ENCODE measurements at places on chromosomes 5 and 9.

DNA sequence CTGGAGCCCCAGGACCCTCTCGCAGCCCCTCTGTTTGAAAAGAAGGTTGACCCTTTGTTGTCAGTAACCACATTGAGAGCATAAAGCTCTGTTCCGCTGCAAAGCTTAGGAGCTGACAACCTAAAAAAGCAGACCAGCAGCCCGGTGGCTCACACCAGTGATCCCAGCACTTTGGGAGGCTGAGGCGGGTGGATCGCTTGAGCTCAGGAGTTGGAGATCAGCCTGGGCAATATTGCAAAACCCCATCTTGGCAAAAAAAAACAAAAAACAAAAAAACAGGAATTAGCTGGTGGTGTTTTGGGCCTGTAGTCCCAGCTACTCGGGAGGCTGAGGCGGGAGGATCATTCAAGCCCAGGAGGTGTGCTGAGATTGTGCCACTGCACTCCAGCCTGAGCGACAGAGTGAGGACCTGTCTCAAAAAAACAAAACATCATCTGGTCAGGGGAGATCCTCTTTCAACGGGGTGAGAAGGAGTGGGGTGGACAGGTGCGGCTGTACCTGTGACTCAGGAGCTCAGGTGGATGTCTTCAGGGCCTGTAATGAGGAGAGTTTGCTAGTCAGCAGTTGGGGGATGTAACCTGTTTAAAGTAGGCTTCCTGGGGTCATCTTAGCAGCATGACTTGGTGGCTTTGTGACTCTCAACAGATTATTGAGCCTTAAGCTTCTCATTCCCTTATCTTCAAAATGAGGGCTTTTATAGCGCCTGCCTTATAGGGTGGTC is 694 bp upstream of the REEP2 start:
- no peak for DNase-seq

GRCh38 chr9:312596-313320 is 98.1 kb downstream of the DOCK8 start:
- no peak for DNase-seq

DNA sequence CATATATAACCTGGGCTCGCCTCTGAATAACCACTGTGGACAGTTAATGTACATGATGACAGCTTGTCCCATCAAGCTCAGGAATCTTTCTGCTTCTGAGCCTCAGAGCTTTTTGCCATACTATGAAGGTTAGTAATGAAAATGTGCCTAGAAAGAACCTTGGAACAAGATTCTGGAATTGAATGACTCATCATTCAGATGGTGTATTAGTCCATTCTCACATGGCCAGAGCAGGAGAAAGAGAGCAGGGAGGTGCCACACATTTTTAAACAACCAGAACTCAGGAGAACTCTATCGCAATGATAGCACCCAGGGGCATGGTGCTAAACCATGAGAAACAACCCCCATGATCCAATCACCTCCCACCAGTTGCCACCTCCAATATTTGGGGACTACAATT is 542.1 kb downstream of the PRR16 start:
- DNase-seq: no peak

GRCh38 chr9:107504585-107505455 is 15.3 kb upstream of the KLF4 start:
- no peak for DNase-seq

DNA sequence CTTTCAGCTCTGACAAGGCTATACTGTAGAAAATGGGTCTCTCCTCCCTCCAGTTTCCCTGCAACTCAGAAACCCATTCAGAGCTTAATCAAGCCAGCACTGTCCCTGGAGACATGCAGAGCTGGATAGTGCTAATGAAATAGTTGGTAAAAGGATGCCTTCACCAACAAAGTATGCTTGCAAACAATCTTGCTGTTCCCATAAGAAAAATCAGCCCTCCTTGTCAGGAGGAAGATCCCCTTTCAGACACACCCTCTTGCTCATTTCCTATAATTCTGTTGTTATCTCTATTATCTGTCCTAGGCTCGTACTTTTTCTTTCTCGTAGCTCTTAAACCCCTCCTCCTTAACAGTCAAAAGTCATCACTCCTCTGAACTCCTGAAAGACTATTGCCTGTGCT is 9.9 kb upstream of the OSMR start:
- DNase-seq: no peak

- DNase-seq: no peak
These were observed 35.6 kb downstream of the PTCD2 start for GRCh38 chr5:72355706-72356299.

- DNase-seq: no peak
These were observed 420.5 kb downstream of the EBF1 start for GRCh38 chr5:158679221-158679641.

DNA sequence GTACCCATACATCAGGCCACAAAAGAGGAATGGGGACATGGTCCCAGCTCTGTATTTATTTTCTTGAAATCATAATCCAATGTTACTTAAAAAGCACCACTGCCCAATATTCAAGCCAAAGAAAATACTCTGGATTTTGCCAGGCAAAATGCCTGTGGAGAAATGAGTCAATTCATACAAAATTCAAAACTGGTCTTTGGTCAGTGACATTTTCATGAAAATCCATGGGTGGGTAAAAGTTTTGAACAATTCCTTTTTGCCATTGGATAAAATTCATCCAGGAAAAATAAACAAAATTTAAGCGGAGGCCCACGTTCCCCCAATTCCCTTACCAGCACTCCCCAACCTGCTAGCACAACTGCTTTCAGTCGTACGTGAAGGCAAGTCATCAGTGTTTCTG is 186.2 kb downstream of the GLIS3 start:
- no peak for DNase-seq

DNA sequence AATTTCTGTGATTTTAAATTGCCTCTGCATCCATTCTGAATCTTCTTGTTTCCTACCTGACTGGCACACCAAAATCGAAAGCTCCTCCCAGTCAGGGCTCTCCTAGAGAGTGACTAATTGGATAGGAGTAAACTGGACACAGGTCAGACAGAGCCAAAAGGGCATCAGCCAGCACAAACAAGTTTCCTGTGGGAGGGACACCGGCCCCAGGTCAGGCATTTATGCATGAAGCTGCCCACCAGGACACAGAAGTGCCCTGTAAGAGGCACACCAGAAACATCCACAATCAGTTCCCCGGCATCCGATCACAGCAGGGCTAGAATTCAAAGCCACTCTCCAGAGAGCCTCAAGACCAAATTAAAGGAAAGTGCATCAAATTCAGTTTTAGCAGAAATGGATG is 78.4 kb downstream of the SFXN1 start:
- no peak for DNase-seq

DNA sequence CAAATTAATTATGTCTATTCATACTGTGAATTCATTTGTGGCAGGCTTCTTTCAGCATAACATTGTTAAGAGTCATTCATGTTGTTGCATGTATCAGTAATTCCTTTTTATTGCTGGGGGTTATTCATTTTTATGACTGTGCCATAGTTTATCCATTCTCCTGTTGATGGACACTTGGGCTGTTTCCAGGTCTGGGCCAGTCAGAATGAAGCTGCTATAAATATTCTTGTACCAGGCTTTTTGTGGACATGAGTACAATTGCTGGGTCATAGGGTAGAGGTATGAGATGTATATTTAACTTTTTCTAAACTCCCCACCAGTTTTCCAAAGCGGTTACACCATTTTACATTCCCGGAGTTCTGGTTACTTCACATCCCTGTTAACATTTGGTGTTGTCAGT is 13.6 kb downstream of the PRPF4 start:
- no peak for DNase-seq

- no peak for DNase-seq
These were observed 22.3 kb downstream of the TRIM7 start for GRCh38 chr5:181182651-181183050.

DNA sequence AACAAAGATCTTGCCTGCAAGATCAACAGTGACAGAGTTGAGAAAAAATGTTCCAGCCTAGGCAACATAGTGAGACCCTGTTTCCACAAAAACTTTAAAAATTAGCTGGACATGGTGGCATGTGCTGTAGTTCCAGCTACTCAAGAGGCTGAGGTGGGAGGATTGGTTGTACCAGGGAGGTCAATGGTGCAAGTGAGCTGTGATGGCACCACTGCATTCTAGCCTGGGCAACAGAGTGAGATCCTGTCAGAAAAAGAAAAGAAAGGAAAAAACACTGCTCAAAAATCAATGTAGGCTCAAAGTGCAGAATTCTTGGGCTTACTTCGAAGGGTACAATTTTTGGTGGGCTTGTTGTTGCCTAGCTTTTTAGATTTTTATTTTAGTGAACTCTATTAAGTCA is 145.4 kb downstream of the PLPPR1 start:
- DNase-seq: no peak

DNA sequence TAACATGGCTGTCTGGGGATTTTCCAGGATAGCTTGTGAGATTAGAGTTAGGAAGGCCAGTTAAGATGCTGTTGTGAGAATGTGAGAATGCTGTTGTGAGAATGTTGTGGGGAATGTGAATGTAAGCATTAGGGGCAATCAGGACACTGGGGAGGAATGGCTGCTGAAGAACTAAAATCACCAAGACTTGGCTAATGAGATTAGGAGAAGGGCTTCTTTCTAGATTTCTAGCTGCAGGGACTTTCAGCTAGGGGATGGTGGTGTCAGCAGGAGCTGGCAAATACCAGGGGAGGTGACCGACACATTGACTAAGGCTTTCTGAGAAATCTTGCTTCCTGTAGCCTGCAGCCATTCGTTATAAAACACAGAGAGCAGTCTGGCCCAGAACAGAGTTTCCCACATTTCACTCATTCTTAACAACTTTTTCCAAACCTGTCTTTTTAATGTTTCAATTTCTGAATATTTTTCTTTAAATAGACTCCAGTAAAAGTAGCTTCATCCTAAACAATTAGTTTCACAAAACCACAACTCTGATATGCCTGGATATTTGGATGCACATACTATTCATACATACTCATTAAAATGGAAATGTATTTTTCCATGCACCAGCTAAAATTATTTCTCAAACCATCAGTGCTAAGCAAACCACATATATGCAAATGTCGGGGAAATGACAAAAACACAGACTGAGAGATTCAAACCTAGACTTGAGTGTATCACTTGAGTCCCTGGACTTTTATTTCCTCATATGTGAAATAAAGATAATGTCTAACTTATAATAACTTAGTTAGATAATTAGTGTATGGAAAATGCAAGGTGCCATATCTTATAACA is 89.3 kb upstream of the TNC start:
- DNase-seq: peak; percentile 20

GRCh38 chr9:92206488-92206887 is 87.0 kb downstream of the IARS1 start:
- no peak for DNase-seq

GRCh38 chr5:52648726-52649125 is 139.0 kb upstream of the ITGA1 start:
- DNase-seq: no peak

- no peak for DNase-seq
These were observed 506.0 kb downstream of the HTR1A start for GRCh38 chr5:63456279-63456678.

DNA sequence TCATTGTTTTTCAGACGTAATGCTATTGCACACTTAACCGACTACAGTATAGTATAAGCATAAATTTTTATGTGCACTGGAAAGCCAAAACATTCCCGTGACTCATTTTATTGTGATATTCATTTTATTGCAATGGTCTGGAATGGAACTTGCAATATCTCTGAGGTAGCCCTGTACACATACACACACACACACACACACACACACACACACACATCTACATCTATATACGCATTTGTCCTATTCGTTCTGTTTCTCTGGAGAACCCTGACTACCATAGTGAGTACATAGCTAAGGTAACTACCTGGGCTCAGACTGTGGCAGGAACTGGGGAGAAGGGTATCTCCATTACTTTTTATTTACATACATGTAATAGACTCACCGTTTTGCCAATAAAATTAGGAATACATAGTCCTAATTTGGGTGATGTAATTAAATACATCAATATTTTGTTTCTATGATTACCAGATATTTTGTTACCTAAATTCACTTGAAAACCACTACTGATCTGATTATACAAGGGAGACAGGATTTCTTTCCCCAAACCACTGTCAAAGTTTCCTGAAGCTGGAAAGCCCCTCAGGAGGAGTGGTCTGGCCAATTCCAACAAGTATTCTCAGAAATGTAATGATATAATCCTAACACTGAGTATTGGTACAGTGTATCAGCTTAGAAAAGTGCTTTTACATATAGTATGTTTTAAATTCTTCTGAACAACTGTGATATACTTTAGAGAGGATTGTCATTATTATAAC is 74.0 kb upstream of the PLPP1 start:
- DNase-seq: no peak

- DNase-seq: no peak
These were observed 138.1 kb downstream of the TSSK1B start for GRCh38 chr5:113296676-113297075.

GRCh38 chr9:111431684-111432083 is 52.5 kb downstream of the ECPAS start:
- no peak for DNase-seq

- DNase-seq: no peak
These were observed 96.3 kb upstream of the VCAN start for GRCh38 chr5:83375049-83375745.

DNA sequence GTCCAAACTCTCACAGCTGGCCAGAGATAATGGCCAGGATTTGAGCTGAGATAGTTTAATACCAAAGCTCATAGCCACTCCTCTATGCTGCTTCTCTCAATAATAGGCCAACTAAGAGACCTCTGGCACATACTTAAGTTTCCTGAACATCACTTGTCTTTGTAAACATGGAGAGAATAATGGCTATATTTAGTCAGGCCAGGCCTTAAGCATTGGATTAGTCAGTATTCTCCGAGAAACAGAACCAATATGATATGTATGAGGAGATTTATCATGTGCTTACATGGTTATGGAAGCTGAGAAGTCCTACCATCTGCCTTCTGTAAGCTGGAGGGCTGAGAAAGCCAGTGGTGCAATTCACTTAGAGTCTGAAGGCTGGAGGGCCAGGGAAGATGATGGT is 45.4 kb downstream of the CFAP95 start:
- DNase-seq: no peak

DNA sequence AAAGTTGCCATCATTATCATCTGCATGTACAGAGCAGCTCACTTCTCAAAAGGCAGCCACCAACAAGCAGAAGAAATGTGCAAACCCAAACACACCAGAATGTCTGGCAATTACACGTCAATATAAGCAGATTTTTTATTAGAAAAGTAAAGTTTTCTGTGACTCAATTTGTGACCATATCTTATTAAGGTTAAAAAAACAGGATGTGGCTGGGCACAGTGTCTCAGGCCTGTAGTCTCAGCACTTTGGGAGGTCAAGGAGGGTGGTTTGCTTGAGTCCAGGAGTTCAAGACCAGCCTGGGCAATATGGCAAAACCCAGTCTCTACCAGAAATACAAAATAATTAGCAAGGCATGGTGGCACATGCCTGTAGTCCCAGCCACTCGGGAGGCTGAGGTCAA is 176.7 kb downstream of the FANCC start:
- no peak for DNase-seq

DNA sequence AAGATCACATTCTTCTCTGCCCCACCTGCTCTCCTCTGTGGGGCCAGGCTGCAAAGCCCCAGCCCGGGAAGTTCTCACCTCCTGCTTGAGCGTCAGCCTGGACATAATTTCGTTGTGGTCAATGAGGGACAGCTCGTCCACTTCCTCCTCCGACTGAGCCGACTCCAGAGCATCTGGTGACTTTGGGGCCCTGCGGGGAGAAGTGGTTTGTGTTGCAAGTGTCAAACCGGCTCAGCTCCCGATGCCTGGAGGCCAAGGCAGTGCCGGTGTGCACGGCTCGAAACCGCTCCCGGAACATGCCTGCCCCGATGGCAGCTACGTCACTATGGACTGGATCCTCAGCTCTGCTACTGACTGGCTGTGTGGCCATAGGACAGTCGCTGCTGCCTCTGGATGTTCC is 52.8 kb downstream of the PRRT1B start:
- DNase-seq: no peak
